ENCODE measurements at places on chromosomes 12 and 14.

GRCh38 chr12:51399891-51400290, 8.7 kb upstream of the GALNT6 start:
- DNase-seq = no peak

DNA sequence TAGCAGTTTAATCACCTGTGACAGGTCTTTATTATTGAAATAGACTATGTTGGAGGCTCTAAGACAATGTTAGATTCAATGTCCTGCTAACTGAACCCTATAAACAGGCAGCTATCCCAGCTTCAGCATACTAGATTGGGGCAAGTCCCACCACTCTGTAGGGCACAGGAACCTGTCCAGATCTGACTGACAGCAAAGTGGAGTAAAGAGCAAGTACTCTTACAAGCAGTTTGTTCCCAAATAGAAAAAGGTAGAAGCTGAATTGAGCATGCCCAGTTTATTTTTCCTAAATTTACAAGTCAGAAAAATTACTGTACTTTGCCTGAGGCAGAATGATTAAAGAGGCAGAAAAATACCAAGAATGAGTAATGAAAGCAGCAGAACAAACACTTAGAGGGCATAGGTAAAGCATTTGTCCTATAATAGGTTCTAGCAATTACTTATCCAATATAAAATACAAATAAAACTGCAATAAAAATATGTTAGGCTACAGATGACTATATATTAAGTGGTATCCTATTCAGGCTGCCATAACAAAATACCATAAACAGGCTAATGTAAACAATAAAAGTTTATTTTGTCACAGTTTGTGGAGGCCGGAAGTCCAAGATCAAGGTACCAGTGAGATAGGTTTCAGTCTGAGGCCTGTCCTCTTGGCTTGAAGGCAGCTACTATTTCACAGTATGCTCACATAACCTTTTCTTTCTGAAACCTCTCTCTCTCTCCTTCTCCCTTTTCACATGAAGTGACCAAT, 868.2 kb downstream of the C12orf50 start:
- DNase-seq = no peak

DNA sequence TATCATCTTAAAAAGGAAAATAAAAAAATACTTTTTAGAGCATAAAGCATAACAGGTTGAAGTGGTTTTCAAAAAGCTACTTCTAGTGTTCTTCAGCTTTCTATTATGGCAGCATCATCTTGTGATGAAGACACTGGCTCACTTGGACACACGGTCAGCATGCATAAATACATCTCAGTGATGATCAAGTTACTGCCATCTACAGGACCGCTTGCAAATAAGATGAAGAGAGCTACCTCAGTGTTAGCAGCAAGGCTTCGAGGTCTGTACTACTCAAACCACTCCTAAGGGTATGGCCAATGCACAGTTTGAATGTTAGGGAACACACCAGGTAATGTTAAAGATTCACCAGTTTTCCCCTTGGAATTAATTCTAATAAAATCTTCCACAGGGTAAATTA, 58.8 kb downstream of the GALC start:
- DNase-seq = no peak

DNA sequence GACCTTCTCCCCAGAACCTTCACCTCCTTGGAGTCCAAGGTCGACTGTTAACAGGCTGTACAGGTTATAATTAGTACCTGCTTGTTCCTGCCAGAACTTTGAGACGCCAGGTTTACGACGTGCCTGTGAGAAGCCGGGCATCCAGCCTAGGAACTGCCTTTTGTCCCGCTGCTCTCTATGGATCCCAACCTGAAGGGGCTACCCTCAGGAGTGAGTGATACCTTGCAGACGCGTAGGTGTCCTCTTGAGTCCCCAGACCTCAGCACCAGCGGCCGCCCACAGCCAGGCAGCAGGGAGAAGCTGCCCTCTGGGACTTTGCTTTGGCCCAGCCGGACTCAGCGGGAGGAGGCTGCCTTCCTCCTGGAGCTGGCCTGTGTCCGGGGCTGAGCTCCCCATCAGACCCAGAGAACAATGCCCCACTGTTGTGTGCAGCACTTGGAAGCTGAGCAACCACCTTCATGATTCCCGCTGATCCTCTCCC, 16.2 kb downstream of the SYNE3 start:
- no peak for DNase-seq

DNA sequence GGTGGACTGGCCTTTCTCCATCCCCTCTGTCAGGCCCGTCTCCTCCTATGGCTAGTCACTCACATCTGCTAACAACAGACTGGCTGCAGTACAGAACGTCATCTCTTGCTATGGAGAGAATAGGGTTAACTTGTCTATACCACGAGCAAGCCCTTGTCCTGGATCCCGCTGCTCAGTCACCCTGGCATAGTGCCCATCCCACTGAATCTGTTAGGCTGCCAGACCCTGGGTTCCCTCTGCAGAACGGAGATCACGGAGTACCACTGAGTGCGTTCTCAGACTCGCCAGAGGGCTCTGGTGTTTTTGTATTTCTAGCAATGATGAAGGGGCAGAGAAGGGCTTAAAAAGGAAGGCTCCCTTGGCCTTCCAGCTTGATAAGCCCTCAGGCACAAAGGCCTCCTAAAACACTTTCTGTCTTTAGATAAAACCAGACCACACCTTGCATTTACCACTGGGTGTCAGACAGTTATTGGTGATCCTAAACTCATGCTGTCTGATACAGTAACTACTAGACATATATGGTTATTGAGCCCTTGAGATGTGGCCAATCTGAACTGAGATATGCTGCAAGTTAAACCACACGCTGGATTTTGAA, 6.3 kb upstream of the NRIP2 start:
- DNase-seq = no peak

DNA sequence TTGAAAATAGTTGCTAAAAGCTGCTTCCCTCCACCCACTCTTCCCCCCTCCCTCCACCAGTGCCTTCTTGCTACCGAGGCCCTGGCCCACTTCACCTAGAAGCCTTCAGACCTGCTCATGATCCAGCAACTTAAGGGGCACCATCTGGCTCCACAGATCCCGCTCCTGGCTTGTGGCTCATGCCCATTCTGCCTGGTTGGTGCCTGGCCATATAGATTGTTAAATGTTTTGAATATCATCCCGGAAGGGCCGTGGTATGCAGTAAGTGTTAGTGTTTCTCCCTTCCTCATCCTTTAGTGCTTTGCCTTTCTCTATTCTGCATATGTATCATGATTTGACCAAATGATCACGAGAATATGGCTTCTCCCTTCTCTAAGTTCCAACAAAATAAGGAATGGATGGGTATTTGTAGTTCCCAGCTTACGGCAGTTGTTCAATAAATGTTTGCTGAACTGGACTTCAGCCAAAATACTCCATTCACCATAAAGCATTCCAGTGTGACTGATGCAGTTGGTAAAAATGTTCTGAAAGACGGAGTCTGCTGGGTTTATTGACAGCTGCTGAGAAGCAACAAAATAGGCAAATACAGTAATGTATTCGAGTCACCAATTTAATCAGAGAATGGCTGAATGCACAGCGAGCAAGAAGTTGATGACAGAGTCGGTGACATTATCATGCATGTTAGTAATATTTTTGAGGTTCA, 30.7 kb downstream of the GRIP1 start:
- no peak for DNase-seq

GRCh38 chr12:58067610-58068387, 126.4 kb downstream of the ATP23 start:
- DNase-seq = no peak

- no peak for DNase-seq
Measured at GRCh38 chr12:130026608-130027176, 122.9 kb upstream of the TMEM132D start.

GRCh38 chr14:89912667-89913211, 41.8 kb downstream of the EFCAB11 start:
- no peak for DNase-seq

- no peak for DNase-seq
Measured at GRCh38 chr12:49882248-49882850, 21.4 kb downstream of the FAIM2 start.

DNA sequence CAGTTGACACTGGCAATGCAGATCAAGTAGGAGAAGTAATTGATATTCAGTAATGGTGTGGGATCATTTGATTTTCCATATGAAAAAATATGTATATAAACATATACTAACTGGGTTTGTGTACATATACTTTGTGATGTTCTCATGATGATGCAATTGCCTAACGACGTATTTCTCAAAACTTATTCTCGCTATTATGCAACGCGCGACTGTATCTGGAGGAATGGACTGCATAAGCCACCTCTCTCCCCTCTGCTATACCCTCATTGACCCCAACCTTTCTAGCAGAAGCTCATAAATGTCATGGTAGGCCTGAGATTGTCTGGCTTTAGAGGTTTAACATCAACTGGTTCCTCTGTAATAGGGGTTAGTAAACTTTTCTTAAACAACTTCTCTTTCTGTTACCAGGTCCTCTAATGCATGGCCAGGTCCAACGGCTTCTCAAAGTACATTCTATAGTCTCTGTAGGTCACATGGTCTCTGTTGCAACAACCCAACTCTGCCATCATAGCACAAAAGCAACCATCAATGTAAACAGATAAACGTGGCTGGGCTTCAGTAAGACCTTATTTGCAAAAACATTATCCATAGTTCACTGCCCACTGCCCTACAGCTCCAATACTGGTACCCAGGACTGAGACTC, 59.3 kb downstream of the FOXN3 start:
- DNase-seq = no peak

- no peak for DNase-seq
Measured at GRCh38 chr12:110600254-110600653, 13.7 kb upstream of the TCTN1 start.

- DNase-seq = no peak
Measured at GRCh38 chr12:131766382-131767107, 55.7 kb downstream of the SFSWAP start.

DNA sequence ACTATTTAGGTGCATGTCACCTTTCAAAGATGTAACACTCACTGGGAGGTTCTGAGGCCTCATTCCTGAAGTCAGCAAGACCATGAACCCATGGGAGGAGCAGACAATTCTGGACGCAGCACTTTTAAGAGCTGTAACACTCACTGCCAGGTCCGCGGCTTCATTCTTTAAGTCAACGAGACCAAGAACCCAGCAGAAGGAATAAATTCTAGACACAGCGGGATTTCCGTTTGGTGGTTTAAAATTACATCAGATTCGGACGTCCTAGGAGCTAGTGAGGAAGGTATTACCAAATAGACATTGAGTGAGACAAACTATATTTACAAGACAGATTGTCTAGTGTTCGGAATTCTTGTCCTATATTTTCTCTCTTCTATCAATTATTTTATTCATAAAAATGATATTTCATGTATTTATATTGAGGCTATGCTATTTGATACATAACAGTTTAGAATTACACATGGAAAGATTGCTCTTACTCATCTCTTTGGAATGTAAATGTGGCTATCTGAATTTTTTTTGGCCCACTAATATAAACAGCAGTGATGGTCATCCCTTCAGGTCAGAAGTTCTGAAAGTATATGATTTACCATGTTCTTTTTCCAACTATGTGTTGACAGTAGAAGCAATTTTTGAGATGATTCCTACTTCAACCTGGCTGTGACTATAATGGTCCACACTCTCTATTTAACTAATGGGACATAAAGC, 1973.0 kb upstream of the FLRT2 start:
- DNase-seq = no peak

DNA sequence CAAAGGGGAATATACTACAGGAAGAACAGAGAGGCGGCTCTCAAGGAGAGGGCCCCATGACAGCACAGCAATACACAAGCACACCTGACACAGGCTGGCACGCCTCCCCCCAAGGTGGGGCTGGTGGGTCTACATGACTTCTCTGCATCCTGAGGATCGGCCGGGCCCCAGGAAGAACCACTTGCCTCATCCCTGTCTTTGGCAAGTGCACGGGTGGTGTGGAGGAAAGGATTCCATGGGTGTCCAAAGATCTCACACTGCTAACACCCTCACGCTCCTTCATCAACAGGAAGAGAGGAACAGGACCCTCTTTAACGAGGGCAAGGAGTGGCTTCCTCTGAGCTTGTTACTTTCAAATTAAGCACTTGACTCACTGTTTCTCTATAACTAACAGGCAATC, 7.3 kb downstream of the VAMP1 start:
- DNase-seq = no peak

- no peak for DNase-seq
Measured at GRCh38 chr14:105073720-105074600, 8.7 kb upstream of the GPR132 start.

Data from cortex of kidney (tissue), 1 donor.